Muscle of arm (tissue), 14 donors: ENCODE measurements at places on chromosomes 3 and 15.

GRCh38 chr3:53150247-53151085 lies 10.5 kb upstream of the PRKCD start:
- no peak for DNase-seq

- DNase-seq = peak; percentile 75
Measured at GRCh38 chr3:100756441-100756840, 47.1 kb downstream of the TFG start.

GRCh38 chr3:162865466-162865865 lies 1368.9 kb downstream of the OTOL1 start:
- DNase-seq = no peak

DNA sequence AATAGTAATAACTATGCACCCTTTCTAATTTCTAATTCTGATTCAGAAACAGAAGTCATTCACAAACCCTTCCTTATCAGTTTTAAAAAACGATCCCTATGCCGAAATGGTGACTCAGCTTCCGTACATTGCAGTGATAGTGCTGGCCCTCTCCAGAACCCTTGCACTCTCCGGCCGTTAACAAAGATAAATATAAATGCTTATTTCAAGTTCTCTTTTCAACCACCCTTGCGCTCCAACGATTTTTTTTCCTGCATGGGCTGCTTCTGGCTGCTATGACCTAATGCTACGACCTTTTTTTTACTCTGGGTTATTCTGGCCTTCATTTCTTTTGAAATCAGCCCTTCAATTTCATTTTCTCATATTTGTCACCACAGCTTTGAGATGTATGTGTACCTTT lies 646.2 kb downstream of the NTRK3 start:
- no peak for DNase-seq

DNA sequence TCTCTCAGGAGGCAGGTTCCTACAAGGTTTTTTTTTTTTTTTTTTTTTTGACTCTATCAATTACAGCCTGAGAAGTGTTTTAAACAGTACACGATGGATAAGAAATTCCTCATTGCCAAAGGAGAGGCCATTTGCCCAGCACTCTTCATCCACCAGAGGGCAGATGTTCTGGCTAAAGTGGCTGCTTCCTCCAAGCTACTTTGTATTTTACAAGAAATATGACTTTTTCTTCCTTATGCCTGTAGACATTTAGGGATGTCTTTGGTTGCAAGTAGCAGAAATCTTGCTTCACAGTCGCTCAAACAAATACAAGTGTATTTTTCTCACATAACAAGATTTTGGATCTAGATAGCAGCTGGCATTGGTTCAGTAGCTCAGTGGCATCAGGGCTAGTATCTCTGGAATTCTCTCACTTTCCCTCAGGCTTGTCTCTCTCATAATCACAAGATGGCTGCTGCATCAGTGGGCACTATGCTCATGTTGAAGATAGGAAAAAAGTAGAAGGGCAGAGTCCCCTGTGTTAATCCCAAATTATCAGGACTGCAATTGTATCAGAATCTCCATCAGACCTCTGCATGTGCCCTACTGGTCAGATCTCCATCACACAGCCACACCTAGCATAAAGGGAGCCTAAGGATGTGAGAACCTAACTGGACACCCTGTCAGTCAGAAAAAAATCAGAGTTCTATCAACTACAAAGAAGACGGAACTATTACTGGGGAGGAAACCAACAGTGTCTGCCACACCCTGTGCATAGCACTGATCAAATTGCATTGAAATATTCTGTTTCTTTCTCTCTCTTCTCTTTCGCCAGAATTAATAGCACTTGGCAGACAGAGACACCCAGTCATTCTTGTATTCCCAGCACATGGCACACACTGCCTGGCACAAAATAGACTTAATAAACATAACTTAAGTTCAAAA lies 138.9 kb upstream of the COL8A1 start:
- DNase-seq = peak; percentile 22

- no peak for DNase-seq
Measured at GRCh38 chr3:13088028-13089006, 15.1 kb upstream of the IQSEC1 start.

GRCh38 chr15:84570164-84570735 lies 30.6 kb upstream of the ZSCAN2 start:
- DNase-seq = peak; percentile 55

- DNase-seq = no peak
Measured at GRCh38 chr3:39082666-39083313, 24.6 kb downstream of the GORASP1 start.

GRCh38 chr15:78850941-78851755 lies 21.5 kb upstream of the MORF4L1 start:
- DNase-seq = no peak

DNA sequence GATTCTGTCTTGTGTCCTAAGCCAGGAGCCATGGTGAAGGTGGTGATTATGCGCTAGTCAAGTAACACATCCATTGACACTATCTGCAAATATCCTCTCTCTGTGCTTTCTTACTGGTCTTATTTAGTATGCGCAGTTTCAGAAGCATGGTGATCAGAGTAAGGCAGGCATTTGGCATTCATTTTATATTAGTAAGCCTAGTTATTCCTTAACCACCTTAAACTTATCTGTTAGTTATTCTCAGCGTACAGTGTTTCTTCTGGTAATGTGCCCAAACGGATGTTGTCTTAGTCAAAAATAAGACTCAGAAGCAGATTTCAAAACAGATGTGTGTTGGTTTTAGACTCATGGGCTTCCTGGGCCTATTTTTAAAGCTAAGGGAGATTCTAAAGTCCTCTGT lies 329.2 kb downstream of the GRM7 start:
- DNase-seq = no peak

- peak; percentile 8 for DNase-seq
Measured at GRCh38 chr15:95875121-95875643, 455.3 kb upstream of the NR2F2 start.

DNA sequence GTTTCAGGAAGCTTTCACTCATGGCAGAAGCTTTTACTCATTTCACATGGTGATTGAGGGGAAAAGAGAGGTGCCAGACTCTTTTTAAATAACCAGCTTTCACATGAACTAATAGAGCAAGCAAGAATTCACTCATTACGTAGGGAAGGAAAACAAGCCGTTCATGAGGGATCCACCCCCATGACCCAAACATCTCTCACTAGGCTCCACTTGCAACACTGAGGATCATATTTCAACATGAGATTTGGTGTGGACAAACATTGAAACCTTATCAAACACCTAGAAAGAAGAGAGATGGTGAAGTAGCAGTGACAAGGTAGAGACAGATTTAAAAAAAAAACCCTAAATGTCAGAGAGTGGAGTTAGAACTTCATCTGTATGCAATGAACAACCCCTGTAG lies 408.6 kb upstream of the PDZRN3 start:
- no peak for DNase-seq

GRCh38 chr3:143167969-143168854 lies 48.6 kb downstream of the CHST2 start:
- no peak for DNase-seq

DNA sequence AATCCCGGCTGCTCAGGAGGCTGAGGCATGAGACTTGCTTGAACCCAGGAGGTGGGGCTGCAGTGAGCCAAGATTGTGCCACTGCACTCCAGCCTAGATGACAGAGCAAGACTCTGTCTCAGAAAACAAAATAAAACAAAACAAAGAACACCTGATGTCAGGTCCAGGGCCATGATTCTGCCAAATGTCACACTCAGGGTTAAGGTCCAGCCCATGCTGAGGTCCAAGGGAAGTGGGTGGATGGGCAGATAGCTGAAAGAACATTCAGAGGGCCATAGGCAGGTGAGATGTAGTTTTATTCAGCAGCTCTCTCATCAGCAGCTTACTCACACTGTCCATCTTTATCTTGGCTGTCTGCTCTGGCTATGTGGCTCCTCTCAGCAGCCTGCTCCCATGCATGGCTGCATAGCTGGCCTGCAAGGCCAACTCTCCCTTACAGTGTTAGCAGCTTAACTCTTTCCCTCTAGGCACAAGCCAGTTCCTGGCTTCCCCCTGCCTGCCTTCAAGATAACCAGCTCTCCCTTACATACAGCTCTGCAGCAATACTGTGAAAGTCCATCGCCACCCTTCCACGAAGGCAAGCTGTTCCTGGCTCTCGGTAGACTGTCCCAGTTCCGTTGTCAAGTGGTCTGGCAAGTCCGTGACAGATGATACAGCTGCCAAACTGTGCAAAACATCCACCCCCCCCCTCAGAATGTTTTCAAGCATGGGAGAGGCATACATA lies 62.4 kb upstream of the SIAH2 start:
- DNase-seq = no peak

DNA sequence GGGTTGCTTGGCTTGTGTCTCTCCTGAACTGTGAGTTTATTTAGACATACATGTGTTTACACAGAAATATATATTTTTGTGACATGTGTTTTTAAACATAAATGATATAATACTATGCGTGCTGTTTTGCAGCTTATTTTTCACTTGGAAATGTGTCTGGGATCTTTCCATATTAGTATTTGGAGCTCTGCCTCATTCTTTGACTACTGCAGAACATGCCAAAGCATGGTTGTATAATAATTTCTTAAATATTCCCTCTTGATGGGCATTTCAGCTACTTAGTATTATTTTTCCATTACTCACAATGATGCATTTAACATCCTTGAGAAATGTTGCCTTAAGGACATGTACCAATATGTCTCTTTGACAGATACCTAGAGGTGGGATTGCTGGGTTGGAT lies 19.5 kb downstream of the ANAPC13 start:
- peak; percentile 57 for DNase-seq

GRCh38 chr15:91887921-91888373 lies 34.4 kb downstream of the SLCO3A1 start:
- DNase-seq = peak; percentile 27

DNA sequence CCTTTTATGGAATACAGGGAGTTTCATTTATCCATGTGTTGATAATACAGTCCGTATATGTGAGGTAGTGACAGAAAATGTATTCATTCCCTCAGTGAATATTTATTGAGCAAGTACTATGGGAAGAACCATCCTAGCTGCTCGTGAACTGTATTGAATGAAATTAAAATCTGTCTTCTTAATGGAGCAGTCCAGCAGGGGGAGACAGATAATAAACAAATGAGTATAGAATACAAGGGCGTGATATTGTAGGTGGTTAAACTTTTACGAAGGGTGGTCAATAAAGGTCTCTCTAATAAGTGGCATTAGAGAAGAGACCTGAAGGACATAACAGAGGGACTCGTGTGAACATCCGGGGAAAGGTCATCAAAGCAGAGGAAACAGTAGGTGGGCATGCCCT lies 62.7 kb upstream of the OSTN start:
- no peak for DNase-seq

GRCh38 chr15:75640483-75641178 lies 607 bp upstream of the IMP3 start:
- no peak for DNase-seq

GRCh38 chr15:40927873-40928806 lies 1.0 kb upstream of the DLL4 start:
- DNase-seq = no peak

GRCh38 chr3:8843347-8843746 lies 73.9 kb upstream of the OXTR start:
- DNase-seq = no peak

DNA sequence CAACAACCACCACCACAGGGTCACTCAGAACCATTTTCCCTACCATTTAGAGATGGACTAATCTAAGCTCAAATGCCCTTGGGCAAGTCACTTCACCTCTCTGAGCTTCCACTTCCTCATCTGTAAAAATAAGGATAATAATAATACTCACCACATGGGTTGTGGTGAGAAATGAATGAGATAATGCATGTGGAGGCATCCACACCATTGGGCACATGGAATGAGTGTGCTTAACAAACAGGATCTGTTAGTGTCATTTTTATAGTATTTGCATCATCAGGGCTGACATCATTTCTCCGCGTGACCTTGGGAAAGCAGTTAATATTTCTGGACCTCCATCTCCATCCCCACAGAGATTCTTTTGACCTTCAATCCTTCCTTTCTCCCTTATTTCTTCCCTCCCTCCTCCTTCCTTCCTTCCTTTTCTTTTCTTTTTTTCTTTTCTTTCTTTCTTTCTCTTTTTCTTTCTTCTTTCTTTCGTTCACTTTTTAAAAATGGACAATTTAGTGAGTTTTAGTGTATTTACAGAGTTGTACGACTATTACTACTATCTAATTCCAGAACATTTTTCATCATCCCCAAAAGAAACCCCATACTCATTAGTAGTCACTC lies 7.7 kb upstream of the RFT1 start:
- no peak for DNase-seq

- no peak for DNase-seq
Measured at GRCh38 chr3:54538346-54538745, 389.5 kb downstream of the LRTM1 start.

- peak; percentile 57 for DNase-seq
Measured at GRCh38 chr3:138347960-138348753, at the start of gene MRAS. TSS of gene MRAS (plus strand) at chr3:138348579. CDS start at chr3:138372884, 24,305 bp downstream.

DNA sequence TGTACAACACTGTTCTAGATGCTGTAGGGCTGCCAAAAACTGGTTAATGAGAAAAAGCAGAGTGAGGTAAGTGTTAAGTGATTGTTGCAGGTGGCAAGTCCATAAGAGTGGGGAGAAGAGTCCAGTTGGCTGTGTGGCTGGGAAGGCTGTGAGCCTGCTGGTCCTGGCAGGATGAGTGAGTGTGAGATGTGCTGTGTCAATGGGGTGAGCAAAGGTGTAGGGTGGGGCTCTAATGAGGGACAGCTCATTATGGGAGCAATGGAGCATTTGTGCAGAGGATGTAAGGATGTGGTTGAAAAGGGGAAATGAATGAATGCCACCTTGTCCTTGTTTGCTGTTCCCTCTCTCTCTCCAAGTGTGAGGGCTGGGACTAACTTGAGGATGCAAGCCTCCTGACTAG lies 145.3 kb upstream of the ROPN1 start:
- no peak for DNase-seq

DNA sequence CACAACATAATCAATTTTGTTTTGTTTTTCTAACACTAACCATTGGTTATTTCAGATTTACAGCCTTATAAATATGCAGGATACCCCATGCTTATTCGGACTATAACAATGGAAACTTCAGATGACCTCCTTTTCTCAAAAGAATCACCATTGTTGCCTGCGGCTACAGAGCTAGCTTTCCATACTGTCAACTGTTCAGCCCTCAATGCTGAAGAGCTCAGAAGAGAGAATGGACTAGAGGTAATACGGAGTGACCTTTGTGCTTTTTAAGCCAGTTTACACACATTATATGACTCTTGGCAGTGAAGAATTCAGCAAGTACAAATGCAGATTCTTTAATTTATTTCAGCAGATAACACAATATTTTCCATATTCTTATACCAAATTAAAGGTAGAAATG lies 81.8 kb downstream of the DNAJC13 start:
- DNase-seq = no peak

DNA sequence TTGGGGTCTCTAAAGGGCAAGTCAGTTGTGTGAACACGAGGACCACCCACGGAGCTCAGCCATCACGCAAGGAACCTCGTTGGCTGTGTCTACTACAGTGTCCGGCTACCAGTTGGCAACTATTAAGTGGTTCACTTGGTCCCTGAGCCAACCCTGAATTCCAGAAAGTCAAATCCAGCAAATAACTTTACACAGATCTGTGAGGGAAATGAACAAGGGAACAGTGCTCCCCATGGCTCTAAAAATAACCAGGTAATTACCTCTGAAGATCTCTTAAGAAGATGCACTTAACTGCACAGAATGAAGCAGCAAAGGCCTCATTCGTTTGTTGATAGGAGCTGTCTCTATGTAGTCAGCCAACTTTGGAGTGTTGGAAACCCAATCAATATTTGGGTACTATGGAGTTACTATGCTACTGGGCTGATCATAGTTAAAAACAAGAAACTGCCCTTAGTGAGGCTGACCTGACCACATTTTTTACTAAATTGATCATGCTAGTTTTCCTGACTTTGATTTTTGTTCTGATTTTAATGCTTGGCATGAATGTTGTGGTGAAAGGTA lies 219.1 kb upstream of the LRIG1 start:
- no peak for DNase-seq
